ENCODE measurements at places on chromosomes 6 and 20. TPM values are rescaled to one million over a fixed set of nuclear protein-coding genes. Genes with fewer than 3 reads are reported as not detected.

GRCh38 chr6:71457929-71458328 is 169.3 kb downstream of the OGFRL1 start:
- H3K27me3 ChIP-seq: no peaks in the 10 kb centered on the region
- peaks cover 3% of the 10 kb centered on the region for H3K36me3 ChIP-seq
- H3K27ac ChIP-seq: no peak overlapping the region
- H3K4me3 ChIP-seq: no peak overlapping the region
- H3K4me1 ChIP-seq: peaks cover 34% of the 10 kb centered on the region

DNA sequence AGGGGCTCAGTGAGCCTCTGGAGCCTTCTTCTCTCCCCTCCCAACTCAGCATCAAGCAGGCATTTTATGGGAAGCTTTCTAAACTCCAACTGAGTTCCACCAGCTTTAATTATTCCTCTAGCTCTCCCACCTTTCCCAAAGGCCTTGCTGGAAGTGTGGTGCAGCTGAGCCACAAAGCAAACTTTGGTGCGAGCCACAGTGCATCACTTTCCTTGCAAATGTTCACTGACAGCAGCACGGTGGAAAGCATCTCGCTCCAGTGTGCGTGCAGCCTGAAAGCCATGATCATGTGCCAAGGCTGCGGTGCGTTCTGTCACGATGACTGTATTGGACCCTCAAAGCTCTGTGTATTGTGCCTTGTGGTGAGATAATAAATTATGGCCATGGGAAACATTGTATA is 78.8 kb downstream of the ASXL1 start:
- H3K36me3 ChIP-seq: peaks cover 47% of the 10 kb centered on the region
- no peak overlapping the region for H3K4me3 ChIP-seq
- H3K27ac ChIP-seq: no peak overlapping the region
- peaks cover 25% of the 10 kb centered on the region for H3K4me1 ChIP-seq

RBBP8NL gene
- not detected for total RNA-seq

SOBP gene
- 0.29 TPM for total RNA-seq

HLA-DOB gene
- total RNA-seq: 0.20 TPM

Data from HFFc6 (cell line).